CD4-positive, alpha-beta T cell treated with Interleukin-6 for 4 hours (primary cell): ENCODE measurements at places on chromosomes 5 and 9.

DNA sequence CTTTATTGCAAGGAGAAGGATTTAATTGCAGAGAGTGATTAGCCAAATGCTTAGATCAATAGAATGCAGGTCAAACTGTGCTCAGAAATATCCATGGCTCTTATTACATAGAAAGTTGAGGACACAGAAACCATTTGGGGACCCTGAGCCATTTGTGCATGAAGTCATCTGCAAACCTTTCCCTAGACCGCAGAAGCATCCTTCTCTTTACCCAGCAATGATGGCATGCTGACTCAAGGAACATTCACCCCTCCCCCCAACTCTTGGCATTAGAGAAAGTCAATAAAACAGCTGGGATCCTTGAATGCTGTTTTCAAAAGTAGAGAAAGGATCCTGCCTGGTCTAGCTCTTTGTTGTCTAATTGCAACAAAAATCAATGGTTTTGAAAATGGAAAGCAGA is 73.5 kb downstream of the PPP2R2B start:
- no peak for DNase-seq

GRCh38 chr5:84378961-84379360 is 5.7 kb downstream of the EDIL3 start:
- DNase-seq = no peak

GRCh38 chr5:134122530-134122929 is 8.0 kb downstream of the TCF7 start:
- DNase-seq = peak; percentile 78

- no peak for DNase-seq
Measured at GRCh38 chr9:713091-713490, 128.4 kb upstream of the DMRT1 start.

DNA sequence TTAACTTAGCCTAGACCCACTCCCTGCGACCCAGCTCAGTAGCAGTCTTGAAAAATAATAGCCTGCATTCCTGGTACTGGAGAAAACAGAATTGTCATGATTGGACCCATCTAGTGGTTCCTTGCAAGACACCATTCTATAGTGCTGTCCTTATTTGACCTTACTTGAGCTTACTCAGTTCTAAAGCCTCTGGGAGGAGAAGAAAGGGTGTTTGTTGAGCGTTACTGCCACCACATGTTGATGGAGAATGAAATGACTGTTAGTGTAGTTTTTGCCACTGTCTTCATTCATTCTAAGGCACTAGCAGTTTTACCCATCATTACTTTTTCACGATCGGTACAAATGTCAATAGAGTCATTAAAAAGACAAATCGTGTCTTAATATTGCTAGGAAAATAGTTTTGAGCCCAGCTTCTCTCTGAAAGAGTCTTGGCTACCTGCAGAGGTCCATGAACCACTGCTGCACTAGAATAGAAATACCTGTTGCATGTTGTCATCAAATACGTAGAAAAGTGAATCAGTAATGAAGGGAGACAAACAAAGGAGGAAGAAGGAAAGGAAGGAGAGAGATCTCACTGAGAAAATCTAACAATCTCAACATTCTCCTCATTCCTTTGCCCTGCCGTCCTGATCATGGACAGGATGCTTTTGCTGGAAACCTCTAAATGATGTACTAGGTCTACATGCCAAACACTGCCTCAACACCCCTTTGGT is 96.0 kb downstream of the LIX1 start:
- no peak for DNase-seq
